ENCODE measurements at places on chromosomes 1 and 21. TPM values are rescaled to one million over a fixed set of nuclear protein-coding genes. Genes with fewer than 3 reads are reported as not detected.

- peak overlapping the region; percentile 59 for H3K4me3 ChIP-seq
- H3K36me3 ChIP-seq: no peaks in the 10 kb centered on the region
- H3K4me1 ChIP-seq: peaks cover 33% of the 10 kb centered on the region
- H3K27ac ChIP-seq: peak overlapping the region; percentile 82
- DNase-seq: no peak
Measured at GRCh38 chr1:16644193-16644481, 22.6 kb downstream of the RNU1-3 start.

The PTPN14 gene
- total RNA-seq: 35.5 TPM

The GPR52 gene
- 2.5 TPM for total RNA-seq

- no peak overlapping the region for H3K27ac ChIP-seq
- no peaks in the 10 kb centered on the region for H3K36me3 ChIP-seq
- H3K4me1 ChIP-seq: no peaks in the 10 kb centered on the region
- H3K27me3 ChIP-seq: no peaks in the 10 kb centered on the region
- peak; percentile 66 for DNase-seq
Measured at GRCh38 chr1:119676571-119677206, 28.6 kb upstream of the ZNF697 start.

DNA sequence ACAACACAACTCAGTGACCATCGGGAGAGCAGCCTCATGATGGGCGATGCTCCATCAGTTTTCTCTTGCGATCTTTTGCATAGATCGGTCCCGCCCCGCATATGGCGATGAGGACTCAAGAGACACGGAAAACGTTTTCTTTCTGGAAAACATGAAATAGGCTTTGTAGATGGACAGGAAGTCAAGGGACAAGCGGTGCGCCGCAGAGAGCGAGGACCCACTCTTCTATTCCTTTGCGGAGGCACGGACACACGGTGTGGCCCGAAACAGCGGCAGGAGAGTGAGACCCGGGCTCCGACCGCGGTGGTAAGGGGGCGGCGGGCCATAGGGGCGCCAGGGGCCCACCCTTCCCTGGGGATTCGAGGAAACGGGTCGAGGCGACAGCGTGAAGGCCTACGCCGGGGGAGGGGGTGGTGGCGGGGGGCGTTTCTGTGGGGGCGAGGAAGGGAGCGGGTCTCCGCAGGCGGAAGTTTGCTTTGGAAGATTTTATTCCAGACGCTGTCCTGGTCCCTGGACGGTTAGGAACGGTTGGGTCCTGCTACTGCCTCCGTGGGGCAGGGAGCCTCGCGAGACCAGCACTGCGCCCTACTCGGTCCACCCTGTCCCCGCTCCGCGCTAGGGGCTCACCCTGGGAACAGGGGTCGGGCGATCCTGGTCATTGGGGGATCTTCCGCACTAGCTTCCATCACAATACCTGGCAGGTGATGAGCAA, 796 bp upstream of the TDRKH start:
- DNase-seq: no peak
- peaks cover 19% of the 10 kb centered on the region for H3K4me1 ChIP-seq
- H3K4me3 ChIP-seq: peak overlapping the region; percentile 75
- peak overlapping the region; percentile 81 for H3K27ac ChIP-seq
- H3K36me3 ChIP-seq: no peaks in the 10 kb centered on the region
- no peaks in the 10 kb centered on the region for H3K27me3 ChIP-seq

The GRHL3 gene
- total RNA-seq: not detected

- no peak overlapping the region for H3K4me3 ChIP-seq
- DNase-seq: no peak
- H3K4me1 ChIP-seq: peaks cover 14% of the 10 kb centered on the region
- H3K27ac ChIP-seq: no peak overlapping the region
Measured at GRCh38 chr1:32881291-32881690, 5.0 kb upstream of the HPCA start.

The TEX35 gene
- total RNA-seq: not detected

DNA sequence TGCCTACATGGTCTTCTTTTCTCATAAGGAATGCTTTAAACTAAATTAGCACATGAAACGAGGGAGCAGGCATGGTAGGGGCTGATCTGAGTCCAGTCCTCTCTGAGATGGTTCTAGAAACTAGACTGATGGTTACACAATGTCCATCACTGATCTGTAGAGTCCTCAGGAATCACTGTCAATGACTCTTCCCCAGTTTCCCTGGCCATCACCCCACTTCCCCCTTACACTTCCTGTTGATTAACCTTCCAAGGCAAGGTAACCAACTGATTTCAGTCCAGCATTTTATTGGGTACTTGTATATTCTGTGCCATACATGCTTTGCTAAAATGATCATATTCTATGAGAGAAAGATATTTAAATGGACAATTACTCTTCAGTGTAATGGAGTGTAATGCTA, 100.6 kb upstream of the ARTN start:
- no peaks in the 10 kb centered on the region for H3K27me3 ChIP-seq
- no peak for DNase-seq
- H3K36me3 ChIP-seq: no peaks in the 10 kb centered on the region
- H3K27ac ChIP-seq: no peak overlapping the region
- H3K4me3 ChIP-seq: no peak overlapping the region

The DCST1 gene
- total RNA-seq: not detected

The LIPI gene
- not detected for total RNA-seq

DNA sequence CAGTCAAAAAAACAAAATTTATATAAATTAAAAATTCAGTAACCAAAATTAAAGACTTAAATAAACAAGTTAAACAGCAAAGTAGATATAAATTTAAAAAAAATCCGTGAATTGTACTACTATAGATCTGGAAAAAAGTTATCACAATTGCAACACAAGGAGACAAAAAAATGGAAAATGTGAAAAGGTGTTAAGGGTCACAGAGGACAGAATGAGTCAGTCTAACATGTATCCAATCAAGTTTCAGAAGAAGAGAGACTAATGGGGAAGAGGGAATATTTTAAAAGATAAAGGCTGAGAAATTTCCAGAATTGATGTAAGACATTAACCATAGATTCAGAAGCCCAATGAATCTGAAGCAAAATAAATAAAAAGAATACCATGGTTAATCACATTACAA, 46.0 kb downstream of the USP24 start:
- no peaks in the 10 kb centered on the region for H3K27me3 ChIP-seq
- H3K4me1 ChIP-seq: peaks cover 39% of the 10 kb centered on the region
- H3K4me3 ChIP-seq: no peak overlapping the region

GRCh38 chr21:26570203-26570602, 2.9 kb downstream of the CYYR1 start:
- DNase-seq: no peak
- H3K36me3 ChIP-seq: no peaks in the 10 kb centered on the region
- H3K27me3 ChIP-seq: peaks cover 5% of the 10 kb centered on the region

- no peaks in the 10 kb centered on the region for H3K4me1 ChIP-seq
- no peaks in the 10 kb centered on the region for H3K27me3 ChIP-seq
- H3K36me3 ChIP-seq: no peaks in the 10 kb centered on the region
- no peak for DNase-seq
- H3K4me3 ChIP-seq: no peak overlapping the region
Measured at GRCh38 chr1:195934817-195935553, 673.3 kb downstream of the KCNT2 start.

DNA sequence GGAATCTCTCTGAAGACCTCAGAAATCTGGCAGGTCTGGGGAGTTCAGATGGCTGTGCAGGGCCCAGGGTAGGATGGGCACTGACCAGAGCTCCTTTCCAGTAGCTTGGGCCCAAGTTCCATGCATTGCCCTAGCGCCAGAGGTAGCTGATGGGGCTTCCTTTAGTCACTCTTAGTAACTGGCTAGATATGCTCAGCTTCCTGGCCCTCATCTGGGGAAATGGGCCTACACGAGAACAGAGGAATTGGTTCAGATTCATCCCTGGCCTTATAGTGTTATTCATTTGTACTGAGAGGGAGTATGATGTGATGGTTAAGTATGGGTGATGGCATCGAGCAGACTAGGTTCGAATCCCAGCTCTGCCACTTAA, 15.5 kb upstream of the PSMB2 start:
- no peak overlapping the region for H3K4me3 ChIP-seq
- H3K4me1 ChIP-seq: no peaks in the 10 kb centered on the region
- DNase-seq: no peak
- H3K27ac ChIP-seq: no peak overlapping the region
- H3K36me3 ChIP-seq: no peaks in the 10 kb centered on the region
- no peaks in the 10 kb centered on the region for H3K27me3 ChIP-seq
